ENCODE measurements at places on chromosomes 16 and 17.

DNA sequence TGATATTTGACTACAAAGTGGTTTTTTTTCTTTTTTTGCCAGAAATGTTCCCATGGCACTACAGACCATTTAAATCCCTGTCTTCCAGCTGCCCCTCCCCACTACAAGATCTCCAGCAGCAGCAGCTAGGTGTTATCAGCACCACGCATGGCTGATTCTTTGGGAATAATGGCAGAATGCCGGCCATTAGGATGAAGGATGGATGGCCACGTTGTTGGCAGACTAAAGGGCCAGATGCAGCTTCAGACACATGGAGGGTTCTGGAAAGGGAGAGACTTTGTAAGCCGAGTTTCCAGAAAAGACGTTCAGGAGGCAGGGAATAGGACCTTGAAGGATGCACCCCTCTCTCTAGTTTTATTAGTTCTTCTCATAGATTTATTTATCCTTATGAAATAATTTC lies 10.3 kb upstream of the MED9 start:
- H3K27me3 ChIP-seq, result peaks cover 33% of the 10 kb centered on the region
- no peak overlapping the region for H3K4me3 ChIP-seq
- no peak for DNase-seq
- H3K36me3 ChIP-seq, result no peaks in the 10 kb centered on the region
- H3K27ac ChIP-seq, result no peak overlapping the region

- no peak for DNase-seq
- no peak overlapping the region for H3K4me3 ChIP-seq
- no peaks in the 10 kb centered on the region for H3K27me3 ChIP-seq
- H3K4me1 ChIP-seq, result peaks cover 22% of the 10 kb centered on the region
- H3K36me3 ChIP-seq, result no peaks in the 10 kb centered on the region
- no peak overlapping the region for H3K27ac ChIP-seq
Measured at GRCh38 chr17:68387435-68388218, 69.7 kb downstream of the WIPI1 start.

DNA sequence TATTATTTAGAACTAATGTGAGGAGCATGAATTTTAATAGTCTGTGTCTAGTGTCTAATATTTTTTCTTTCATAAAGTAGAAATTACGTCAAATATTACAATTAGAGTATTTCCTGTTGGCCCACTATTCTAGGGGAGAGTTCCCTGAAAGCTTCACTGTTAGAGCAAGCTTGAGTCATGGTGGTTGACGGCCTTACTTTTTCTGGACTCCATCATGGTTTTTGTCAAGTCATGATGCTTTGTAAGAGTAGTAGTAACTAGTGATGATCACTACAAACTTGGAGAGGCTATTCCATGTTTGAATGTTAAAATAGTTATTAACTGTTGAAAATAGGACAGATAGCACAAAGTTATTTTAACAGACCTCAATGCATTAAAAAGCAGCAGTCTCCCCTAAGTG lies 1.7 kb downstream of the PSMD11 start:
- DNase-seq, result no peak
- peaks cover 27% of the 10 kb centered on the region for H3K4me1 ChIP-seq
- peaks cover 16% of the 10 kb centered on the region for H3K27me3 ChIP-seq
- H3K36me3 ChIP-seq, result peaks cover 2% of the 10 kb centered on the region

- H3K36me3 ChIP-seq, result no peaks in the 10 kb centered on the region
- no peak for DNase-seq
- H3K27me3 ChIP-seq, result peaks cover 3% of the 10 kb centered on the region
- no peak overlapping the region for H3K4me3 ChIP-seq
- H3K4me1 ChIP-seq, result no peaks in the 10 kb centered on the region
Measured at GRCh38 chr16:61074324-61074723, 961.9 kb downstream of the CDH8 start.

DNA sequence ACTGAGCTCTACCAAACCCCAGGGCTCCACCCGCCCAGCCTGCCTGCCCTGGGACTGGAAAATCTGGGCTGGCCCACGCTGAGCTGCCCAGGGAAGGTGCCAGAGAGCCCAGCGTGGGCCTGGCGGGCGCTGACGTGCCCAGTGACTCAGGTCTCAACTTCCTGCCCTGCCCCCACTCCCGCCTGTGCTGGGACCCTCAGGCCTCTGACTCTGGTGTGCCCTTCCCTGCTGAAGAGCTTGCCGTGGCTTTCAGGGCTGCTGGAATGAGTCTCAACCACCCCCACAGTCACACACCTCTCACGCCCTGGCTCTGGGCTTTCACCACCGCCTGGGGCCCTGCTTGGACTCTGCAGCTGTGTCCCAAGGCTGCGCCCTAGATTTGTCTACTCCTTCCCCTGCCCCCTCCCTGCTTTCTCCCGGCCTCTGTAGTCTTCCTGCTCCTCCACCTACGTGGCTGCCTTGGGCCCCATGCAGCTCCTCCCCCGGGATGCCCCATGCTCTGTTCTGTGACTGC lies 10.4 kb downstream of the LLGL1 start:
- no peak for DNase-seq
- H3K4me1 ChIP-seq, result peaks cover 11% of the 10 kb centered on the region
- no peak overlapping the region for H3K27ac ChIP-seq

GRCh38 chr16:5706211-5706610 lies 608.6 kb upstream of the EEF2KMT start:
- H3K27me3 ChIP-seq, result peaks cover 43% of the 10 kb centered on the region
- H3K4me1 ChIP-seq, result no peaks in the 10 kb centered on the region
- H3K27ac ChIP-seq, result no peak overlapping the region

- no peaks in the 10 kb centered on the region for H3K36me3 ChIP-seq
- H3K27me3 ChIP-seq, result no peaks in the 10 kb centered on the region
- H3K4me3 ChIP-seq, result no peak overlapping the region
- no peak overlapping the region for H3K27ac ChIP-seq
Measured at GRCh38 chr16:23125277-23125676, 24.0 kb downstream of the USP31 start.

DNA sequence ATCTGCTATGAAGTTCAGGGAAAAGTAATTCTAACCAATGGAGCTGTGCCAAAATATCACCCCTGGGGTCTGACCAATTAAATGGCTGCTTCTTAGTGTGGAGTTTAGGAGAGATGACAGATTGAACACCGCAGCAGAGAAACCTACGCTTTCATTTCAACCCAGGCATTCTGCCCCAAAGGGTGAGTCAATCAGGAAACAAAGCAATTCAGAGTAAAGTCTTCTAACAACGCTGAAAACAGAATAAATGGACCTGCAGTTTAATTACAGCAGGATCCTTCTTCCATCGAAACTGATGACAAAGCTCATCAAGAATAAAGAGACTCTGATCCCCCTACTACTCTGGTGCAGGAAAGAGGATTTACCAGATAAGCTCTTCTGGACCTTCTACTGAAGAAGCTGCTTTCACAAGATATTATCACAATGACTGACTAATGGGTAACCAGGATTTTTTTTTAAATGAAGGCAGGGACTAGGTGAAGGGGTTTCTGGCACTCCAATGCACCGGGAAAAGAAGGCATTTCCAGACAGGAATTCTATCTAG lies 16.7 kb downstream of the RFFL start:
- no peak for DNase-seq
- no peaks in the 10 kb centered on the region for H3K36me3 ChIP-seq
- H3K27ac ChIP-seq, result no peak overlapping the region
- no peak overlapping the region for H3K4me3 ChIP-seq

DNA sequence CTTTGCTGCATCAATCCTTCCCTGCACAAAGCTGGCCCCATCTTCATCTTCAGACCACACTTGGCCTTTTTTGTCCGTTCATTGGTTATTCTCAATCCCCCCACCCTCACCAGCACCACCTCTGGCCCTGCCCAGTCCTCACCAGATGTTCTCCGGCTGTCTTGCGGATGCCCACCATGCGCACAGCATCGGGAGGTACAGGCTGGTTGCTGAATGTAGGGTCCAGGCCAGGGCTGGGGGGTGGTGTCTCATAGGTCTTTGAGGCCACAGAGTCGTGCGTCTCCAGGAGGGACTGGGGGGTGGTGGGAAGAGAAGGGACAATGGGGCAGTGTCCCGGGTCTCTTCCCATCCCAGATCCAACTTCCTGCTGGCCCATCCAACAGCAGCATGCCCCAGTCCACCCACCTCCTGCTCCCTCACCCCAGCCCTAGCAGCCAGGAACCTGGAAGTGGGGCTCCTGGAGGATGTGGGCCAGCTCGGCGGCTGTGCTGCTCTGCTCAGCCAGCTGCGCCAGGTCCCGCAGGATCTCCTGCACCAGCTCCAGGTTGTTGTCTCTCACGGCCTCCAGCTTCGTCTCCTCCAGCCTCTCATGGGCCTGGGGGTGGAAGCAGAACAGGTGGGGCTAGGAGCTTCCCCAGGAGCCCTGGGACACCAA lies 24.4 kb downstream of the MPP2 start:
- no peak overlapping the region for H3K27ac ChIP-seq
- H3K27me3 ChIP-seq, result no peaks in the 10 kb centered on the region
- no peaks in the 10 kb centered on the region for H3K36me3 ChIP-seq
- H3K4me3 ChIP-seq, result no peak overlapping the region
- DNase-seq, result no peak
- H3K4me1 ChIP-seq, result peaks cover 6% of the 10 kb centered on the region

DNA sequence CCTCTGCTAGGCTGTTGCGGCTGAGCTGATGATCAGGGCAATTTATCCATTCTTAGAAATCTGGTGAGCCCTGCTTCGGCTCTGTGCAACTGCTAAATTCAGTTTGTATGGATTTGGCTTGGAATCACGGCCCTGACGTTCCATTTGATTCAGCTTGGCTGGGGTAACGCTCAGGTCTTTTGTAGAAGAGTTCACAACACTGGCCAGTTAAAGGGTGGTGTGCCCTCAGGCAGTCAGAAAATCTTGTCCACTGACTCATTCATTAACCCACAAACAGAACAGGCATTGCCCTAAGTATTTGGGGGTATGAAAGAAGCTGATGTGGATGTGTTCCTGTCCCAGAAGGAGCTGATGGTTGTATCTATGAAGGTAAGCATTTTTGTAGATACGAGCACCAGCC lies 53.9 kb downstream of the GNAO1 start:
- H3K4me3 ChIP-seq, result no peak overlapping the region
- no peak for DNase-seq
- H3K27ac ChIP-seq, result no peak overlapping the region
- H3K4me1 ChIP-seq, result peaks cover 11% of the 10 kb centered on the region
- no peaks in the 10 kb centered on the region for H3K27me3 ChIP-seq
- H3K36me3 ChIP-seq, result peaks cover 5% of the 10 kb centered on the region

DNA sequence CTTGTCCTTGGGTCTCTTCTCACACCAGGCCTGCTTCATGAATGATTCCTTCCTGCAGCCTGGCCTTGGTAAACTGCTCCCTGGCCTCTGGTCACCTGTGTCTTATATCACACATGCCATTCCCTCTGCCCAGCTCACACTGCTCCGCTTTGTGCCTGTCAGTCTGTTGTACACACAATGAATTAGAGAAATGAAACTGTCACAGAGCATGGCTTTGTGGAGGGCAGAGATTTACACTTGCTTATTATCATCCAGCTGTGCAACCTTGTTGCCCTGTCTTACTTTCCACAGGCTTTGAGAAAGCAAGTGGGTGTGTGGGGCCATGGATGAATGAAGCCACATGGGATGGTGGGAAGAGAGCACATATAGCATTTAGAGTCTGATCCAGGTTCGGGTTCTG lies 22.4 kb downstream of the ALDH3A2 start:
- H3K27ac ChIP-seq, result no peak overlapping the region
- no peaks in the 10 kb centered on the region for H3K4me1 ChIP-seq
- peaks cover 15% of the 10 kb centered on the region for H3K36me3 ChIP-seq
- H3K27me3 ChIP-seq, result no peaks in the 10 kb centered on the region
- no peak overlapping the region for H3K4me3 ChIP-seq

- no peaks in the 10 kb centered on the region for H3K36me3 ChIP-seq
- no peak overlapping the region for H3K27ac ChIP-seq
- DNase-seq, result no peak
- H3K4me3 ChIP-seq, result no peak overlapping the region
Measured at GRCh38 chr16:26605626-26606271, 461.0 kb upstream of the C16orf82 start.

DNA sequence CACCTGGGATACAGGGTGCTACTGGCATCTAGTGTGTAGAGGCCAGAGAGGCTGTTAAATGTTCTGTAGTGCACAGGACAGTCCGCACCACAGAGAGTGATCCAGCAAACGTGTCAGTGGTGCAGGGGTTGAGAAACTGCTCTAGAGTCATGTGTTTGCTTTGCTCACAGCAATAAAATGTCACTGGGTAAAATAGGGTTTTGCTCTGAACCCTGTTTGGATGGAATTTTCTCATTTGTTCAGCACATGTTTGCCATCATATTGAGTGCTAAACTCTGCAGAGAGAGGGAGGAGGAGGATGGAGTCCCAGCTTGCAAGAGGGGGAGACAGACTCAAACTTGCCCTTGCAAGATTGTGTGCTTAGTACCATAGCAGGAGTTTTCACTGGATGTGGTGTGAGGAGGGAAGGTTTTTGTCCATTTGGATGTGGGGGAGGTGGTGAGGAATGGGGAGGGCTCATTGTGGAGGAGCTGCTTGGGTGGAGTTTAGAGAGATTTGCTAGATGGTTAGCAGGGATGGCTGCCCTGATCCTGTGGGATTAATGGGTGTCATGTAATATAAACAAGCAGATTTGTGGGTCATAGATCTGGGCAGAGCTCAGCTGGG lies 11.8 kb downstream of the PLCG2 start:
- H3K27me3 ChIP-seq, result peaks cover 18% of the 10 kb centered on the region
- no peaks in the 10 kb centered on the region for H3K36me3 ChIP-seq
- no peak overlapping the region for H3K27ac ChIP-seq
- no peak overlapping the region for H3K4me3 ChIP-seq
- H3K4me1 ChIP-seq, result no peaks in the 10 kb centered on the region
- no peak for DNase-seq
